ENCODE measurements at places on chromosomes 6 and 20.

- DNase-seq: no peak
Observed at GRCh38 chr6:135759831-135760230, 91.7 kb upstream of the PDE7B start.

GRCh38 chr6:39054577-39055142 is 6.1 kb downstream of the GLP1R start:
- DNase-seq: no peak

- DNase-seq: no peak
Observed at GRCh38 chr6:163241683-163242082, 172.8 kb upstream of the QKI start.

DNA sequence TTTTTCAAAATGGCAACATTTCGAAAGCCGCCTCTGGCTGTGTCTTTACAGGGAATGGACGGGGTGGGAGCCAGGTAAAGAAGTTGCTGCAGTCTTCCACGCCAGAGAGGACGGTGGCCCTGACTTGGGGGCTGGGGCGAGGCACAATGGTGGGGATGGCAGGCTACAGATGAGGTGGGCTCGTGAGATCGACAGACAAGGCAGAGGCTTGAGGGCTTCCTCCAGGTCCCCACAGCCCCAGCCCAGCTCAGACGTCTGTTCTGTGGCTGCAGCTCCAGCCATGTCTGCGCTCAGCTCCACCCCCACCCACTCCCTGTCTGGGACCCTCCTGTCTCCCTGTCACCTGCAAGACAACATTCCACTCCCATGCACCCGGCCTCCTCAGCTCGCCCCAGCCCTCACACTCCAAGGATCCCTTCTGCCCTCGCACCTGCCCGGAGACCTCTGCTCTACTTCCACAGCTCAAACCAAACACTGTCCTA is 7.4 kb upstream of the C20orf144 start:
- DNase-seq: no peak

GRCh38 chr20:24632581-24632980 is 163.2 kb downstream of the SYNDIG1 start:
- DNase-seq: no peak

DNA sequence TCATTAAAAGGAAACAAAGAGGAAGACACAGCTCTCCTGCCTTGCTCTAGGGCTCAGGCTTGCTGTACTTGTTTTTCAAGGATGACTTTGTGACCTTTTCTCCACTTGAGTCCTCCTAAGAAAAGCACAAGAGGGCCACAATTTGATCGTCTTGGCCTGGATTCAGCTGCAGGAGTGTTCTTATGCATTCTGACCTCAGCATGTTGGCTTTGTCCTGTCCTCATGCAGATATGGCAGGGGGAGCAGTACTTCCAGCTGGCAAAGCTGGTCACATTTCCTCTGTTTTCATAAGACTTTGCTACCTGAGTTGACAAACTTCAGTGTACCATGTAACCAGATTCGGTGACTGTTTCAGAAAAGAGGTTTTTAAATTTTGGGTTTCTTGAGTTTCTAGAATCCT is 30.8 kb downstream of the KDM1B start:
- DNase-seq: no peak

- no peak for DNase-seq
Observed at GRCh38 chr20:40908309-40908708, 120.3 kb upstream of the TOP1 start.

DNA sequence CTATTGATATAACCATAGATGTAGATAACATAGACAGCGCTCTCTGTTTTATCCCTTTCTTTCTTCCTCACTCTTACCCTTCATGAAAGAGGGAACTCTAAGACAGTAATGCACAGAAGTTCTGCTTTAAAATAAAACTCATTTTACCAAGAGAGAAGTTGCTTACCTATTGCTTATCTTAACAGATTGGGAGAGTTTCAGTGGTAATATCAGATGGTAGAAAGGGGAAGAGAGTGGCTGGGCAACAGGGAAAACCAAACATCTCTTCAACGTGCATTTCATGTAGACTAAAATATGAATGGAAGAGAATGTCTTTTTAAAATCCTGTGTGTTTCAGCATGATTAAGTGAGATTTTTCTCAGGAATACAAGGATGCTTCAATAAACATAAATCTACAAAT is 45.3 kb upstream of the SIRPG start:
- DNase-seq: no peak

DNA sequence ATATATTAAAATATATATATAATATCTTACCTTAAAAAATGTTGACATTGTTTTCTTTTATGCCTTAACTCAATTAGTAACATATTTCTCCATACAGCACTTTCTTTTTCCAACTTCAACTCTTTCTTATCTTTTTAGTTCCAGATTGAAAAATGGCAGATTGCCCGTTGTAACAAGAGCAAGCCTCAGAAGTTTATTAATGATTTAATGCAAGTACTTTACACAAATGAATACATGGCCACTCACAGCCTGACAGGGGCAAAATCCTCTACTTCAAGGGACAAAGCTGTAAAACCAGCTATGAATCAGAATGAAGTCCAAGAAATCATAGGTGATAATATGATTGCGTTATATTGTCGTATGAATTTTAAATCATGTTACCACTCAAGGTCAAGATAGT is 29.4 kb upstream of the KIAA1586 start:
- no peak for DNase-seq

DNA sequence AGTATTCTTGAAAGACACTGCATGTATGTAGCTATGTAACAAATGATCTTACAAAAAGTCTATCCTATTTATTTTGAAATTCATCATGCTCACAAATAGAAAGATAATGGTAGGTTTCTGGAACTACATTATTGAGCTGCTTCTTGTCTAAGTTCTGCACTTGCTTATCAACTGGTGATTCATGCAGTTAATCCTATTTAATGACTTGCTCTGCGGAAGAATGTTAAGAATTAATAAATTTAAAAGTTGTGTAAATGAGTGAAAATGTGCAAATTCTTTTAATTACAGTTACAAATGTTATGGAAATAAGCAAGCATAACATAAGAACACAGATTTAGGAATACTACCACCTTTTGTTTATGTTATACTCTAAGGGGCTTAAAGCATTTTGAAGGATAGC is 67.1 kb upstream of the MCM9 start:
- DNase-seq: no peak

- DNase-seq: no peak
Observed at GRCh38 chr20:41546535-41546934, 71.6 kb downstream of the CHD6 start.

DNA sequence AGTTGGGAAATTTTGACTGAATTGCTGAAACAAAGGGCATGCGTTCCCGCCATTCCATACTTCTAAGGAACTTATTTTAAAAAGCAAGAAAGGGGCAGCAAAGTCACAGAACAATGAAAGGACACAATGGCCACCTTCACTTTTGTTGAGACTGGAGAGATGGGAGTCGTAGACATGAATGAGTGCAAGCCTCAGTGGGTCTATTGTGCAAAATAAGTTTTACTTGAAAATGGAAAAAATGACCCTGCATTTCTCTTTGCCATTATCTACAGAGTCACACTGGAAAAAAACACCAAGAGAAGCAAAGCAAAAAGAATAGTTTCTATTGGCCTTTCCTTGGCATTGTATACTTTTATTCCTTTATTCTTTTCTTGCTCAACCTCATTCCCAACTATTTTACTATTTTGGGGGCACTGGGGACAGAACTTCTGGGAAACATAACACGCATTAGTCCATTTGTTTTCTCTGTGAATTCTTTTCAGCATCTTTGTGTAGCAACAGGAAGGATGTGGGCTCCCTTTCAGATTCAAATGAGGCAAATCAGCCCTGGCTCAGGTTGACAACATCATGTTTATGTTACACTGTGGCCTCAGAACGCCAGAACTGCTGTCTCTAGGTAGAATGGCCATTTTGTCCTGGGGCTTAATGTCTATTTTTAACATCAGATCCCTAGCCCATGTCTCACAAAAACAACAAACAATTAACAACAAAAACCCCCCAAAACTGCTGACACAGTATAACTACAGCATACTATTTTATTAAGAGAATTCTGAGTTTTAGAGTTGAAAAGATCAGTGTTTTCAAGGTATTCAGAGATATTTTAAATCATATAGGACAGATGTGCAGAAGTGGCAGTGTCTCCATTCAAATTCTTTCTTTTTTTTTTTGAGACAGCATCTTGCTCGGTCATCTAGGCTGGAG is 122.2 kb downstream of the FYN start:
- DNase-seq: no peak

- no peak for DNase-seq
Observed at GRCh38 chr20:54044156-54044555, 26.2 kb downstream of the BCAS1 start.

- no peak for DNase-seq
Observed at GRCh38 chr6:150622476-150622875, 22.8 kb downstream of the PLEKHG1 start.

GRCh38 chr20:39036851-39037250 is 74.7 kb downstream of the DHX35 start:
- DNase-seq: no peak

Measured in glutamatergic neuron (in vitro differentiated cells).